ENCODE measurements at places on chromosomes 5 and 9. TPM values are rescaled to one million over a fixed set of nuclear protein-coding genes. Genes with fewer than 3 reads are reported as not detected.

The RNF180 gene
- total RNA-seq = 3.2 TPM

DNA sequence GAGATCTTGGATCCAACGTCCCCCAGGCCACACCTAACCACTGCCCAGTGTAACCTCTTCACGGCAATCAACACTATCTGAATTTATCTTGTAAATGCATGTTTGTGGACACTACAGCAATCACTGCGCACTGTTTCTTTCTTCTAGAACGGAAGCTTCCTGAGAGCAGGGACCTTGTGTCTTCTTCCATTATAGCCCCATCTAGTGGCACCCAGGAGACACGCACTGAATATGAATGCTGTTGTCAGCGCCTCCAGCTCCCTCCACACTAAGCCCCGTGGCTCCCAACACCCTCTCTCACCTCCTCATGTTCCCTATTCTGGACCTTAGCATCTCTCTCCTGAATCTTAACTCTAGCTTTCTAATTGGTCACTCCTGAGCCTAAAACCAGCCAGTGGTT, 72.7 kb downstream of the SMIM23 start:
- DNase-seq = peak; percentile 48

- DNase-seq = no peak
Observed at GRCh38 chr5:77358255-77359205, 133.6 kb downstream of the WDR41 start.

DNA sequence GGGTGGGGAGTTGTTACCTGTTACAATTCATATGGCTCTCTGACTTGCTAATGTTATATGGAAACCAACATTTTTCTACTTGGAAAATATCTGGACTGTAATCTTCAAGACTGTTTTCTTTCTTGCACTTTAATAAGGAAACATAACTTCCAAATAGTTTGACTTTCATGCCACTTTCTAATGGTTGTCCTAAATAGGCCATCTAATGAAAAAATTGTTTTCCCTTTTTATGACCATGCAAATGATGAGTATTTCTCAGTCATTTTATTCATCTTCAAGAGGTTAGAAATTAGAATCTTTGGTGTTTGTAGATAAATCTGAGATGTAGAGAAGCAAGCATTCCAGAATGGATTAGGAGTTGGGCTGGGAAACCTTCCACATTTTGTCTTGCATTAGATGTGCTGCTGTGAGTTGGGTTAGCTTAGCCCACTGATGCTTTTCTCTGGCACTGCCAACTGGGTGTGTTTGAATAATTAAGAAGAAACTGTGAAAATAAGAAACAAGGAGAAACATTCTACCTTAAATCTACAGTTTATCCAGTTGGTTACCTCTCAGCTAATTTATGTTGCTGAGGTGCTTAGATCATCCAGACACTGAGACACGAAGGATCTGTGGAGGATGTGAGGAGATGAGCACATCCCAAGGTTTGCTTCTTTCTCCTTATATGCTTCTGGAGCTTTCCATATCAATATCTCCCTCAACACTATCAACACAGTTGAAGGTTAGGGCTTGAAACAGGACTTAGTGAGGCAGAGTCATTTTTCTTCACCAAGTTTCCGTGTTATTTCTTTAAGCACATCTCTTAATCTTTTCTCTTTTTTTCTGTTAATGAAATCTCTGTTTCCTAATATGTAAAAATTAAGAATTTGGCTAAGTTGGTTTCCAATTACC, 2.7 kb downstream of the RASGRF2 start:
- no peak for DNase-seq

DNA sequence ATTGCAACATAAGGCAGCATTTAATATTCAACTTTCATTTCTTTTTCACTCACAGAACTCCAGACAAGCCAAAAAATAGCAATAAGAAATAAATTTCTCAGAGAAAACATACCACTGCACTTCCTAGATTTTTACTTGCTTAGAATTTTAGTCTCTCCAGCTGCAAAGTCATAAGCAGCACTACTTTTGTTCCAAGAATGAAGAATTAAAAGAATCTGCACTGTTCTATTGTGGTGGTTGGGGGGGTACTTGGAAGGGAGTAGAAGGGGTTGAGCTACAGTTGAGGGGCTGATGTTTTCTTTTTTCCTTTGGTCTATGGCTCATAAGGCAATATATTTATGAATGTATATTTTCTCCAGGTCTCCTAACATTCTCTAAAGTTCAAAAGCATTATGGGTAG, 144.5 kb downstream of the KIAA0825 start:
- DNase-seq = no peak

DNA sequence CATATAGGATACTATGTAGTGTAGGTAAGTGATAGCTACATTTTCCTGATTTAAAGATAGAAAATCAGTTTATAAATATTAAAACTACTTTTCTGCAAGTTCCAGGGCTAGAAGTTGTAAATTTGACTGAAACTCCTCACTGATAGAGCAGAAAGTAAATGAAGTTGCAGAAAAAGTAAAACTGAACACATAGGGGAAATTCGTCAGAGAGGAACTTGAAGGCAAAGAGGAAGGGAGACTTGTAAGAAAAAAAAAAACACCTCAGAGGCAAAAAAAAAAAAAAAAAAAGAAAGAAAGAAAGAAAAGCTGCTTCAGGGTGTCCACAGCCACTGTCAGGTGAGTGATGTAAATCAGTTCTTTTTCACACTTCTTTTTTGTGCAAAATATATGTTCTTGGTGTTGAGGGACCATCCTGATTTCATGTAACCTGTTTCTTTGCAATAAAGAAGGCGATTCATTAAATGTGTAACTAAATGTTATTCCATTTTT, 336.2 kb upstream of the ZNF462 start:
- DNase-seq = no peak

DNA sequence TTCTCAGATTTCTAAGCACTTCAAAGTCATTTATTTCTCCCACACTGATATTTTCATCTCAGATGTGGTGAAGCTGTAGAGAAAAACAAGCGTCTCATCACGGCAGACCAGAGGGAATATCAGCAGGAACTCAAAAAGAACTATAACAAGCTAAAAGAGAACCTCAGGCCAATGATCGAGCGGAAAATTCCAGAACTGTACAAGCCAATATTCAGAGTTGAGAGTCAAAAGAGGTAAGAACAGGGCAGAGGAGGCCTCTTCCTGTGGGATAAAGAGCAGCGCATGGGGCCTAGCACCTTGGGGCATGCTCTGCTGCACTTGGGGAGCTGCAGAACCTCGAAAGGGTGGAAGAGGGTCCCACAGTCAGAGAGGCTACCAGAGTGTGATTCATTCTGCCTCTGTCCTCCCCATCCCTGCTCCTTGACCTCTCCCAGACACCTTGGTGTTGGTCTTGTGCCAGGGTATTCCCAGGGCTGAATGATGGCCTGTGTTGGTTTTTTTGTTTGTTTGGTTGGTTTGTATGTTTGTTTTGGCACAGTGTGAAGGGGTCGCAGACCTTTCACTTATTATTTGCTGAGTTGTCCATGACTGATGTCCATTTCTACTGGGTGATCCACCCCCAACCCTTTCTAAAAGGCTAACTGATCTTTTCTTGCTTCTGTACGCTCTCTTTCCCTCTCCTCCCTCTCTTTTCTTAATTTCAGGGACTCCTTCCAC, 248.9 kb downstream of the DOCK8 start:
- no peak for DNase-seq

The PCDH1 gene
- 94.4 TPM for total RNA-seq

The NUP155 gene
- total RNA-seq = 55.4 TPM

- peak; percentile 89 for DNase-seq
Observed at GRCh38 chr5:141512390-141512910, 23.6 kb downstream of the PCDHGC5 start.

The OR2S2 gene
- not detected for total RNA-seq

The TPPP gene
- total RNA-seq = 0.14 TPM

GRCh38 chr9:135614821-135615665, 24.3 kb downstream of the GLT6D1 start:
- DNase-seq = no peak

The SAPCD2 gene
- 36.3 TPM for total RNA-seq

GRCh38 chr5:180975338-180975737, 13.3 kb upstream of the BTNL3 start:
- no peak for DNase-seq

The KCNIP1 gene
- total RNA-seq = 20.8 TPM

DNA sequence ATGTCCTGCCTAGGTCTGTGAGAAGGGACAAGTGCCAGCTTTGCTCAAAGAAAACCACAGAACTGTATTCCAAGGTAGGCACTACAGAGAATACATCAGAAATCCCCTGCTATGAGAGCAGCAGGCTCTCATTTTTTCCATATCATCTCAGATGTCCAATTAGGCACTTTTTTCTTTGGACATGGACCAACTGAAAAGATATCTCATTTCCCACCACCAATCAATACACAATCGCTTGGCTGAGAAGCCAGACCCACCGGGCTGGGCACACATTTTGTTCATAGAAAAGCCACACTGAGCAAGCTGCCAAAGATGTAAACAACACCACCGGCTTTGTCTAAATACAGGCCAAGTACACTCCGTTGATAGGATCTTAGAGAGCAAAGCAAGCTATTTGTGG, 25.9 kb downstream of the STOM start:
- DNase-seq = no peak

DNA sequence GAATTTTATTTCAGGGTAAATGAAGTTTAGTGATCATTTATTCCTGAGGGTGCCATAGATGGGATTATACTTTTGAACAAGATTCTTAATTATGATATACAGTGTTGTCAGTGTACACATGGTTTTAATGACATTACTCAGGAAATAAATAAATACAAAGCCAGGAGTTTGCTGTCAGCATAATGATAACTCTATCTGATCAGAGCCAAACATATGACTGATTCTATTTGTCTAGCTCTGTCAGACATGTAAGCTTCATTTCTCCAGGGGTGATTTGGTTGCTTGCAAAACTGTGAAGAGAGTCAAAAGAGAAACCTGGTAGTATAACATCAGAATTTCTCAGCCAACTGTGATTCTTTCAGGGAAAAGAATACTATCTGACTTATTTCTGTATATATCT, 1425.8 kb upstream of the C9orf72 start:
- no peak for DNase-seq

The NR2F1-AS1 gene
- 18.4 TPM for total RNA-seq

The CCDC112 gene
- total RNA-seq = 5.9 TPM

DNA sequence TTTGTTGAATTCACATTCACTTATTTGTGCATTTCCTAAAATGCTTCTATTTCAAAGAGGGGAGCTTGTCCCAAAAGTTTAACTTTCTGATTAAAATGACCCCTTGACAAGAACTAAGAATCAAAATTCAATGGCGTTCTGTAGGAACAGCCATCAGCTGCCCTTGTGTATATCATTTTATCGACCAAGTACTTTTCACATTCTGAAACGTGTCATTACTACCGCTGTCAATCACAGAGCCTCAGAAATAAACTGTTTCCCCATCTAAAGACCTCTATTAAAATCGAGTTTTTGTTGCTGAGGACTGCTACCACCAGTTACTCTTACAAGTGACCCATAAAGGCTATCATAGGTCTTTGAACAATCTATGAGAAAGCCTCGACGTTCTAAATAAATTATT, 1.6 kb upstream of the FOXD1 start:
- no peak for DNase-seq

- no peak for DNase-seq
Observed at GRCh38 chr9:88280816-88281382, 107.3 kb upstream of the SPIN1 start.

DNA sequence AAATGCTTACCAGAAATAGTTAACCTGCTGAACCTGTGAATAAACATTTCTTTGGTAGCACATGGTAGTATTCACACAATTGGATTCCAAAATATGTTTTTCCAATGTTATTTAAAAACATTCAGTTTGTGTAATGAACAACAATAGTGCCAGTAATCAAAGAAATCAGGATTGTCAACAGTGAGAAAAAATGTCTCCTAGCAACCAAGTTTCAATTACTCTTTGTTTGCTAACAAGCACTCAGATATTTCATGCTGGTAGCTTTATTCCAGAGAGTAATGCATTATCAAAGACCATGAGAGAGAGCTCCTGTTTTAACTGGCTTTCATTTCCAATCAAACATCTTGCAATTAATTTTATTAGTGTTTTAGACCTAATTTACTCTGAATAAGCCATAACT, 768.1 kb upstream of the GRAMD2B start:
- peak; percentile 37 for DNase-seq

The PCDHB13 gene
- 1.4 TPM for total RNA-seq

The BARHL1 gene
- not detected for total RNA-seq

Data from dermis blood vessel endothelial cell (primary cell).